ENCODE measurements at places on chromosomes 12 and 14. TPM values are rescaled to one million over a fixed set of nuclear protein-coding genes. Genes with fewer than 3 reads are reported as not detected.

GRCh38 chr12:124411281-124411878, 116.5 kb downstream of the RFLNA start:
- no peaks in the 10 kb centered on the region for H3K4me1 ChIP-seq
- no peaks in the 10 kb centered on the region for H3K36me3 ChIP-seq
- H3K27ac ChIP-seq: no peak overlapping the region

GRCh38 chr12:1924996-1925683, 6.7 kb upstream of the CACNA2D4 start:
- H3K27ac ChIP-seq: no peak overlapping the region
- no peaks in the 10 kb centered on the region for H3K36me3 ChIP-seq
- no peak overlapping the region for H3K4me3 ChIP-seq
- H3K4me1 ChIP-seq: no peaks in the 10 kb centered on the region
- DNase-seq: no peak
- no peaks in the 10 kb centered on the region for H3K27me3 ChIP-seq

- no peaks in the 10 kb centered on the region for H3K4me1 ChIP-seq
- H3K27ac ChIP-seq: no peak overlapping the region
- no peak overlapping the region for H3K4me3 ChIP-seq
- no peaks in the 10 kb centered on the region for H3K36me3 ChIP-seq
Measured at GRCh38 chr12:130115646-130116045, 46.6 kb upstream of the FZD10 start.

Gene SERPINA9
- total RNA-seq: not detected

Measured in CD8-positive, alpha-beta memory T cell (primary cell).